ENCODE measurements at places on chromosomes 7 and 10.

GRCh38 chr10:117078168-117078837 lies 59.8 kb downstream of the VAX1 start:
- DNase-seq, result no peak

DNA sequence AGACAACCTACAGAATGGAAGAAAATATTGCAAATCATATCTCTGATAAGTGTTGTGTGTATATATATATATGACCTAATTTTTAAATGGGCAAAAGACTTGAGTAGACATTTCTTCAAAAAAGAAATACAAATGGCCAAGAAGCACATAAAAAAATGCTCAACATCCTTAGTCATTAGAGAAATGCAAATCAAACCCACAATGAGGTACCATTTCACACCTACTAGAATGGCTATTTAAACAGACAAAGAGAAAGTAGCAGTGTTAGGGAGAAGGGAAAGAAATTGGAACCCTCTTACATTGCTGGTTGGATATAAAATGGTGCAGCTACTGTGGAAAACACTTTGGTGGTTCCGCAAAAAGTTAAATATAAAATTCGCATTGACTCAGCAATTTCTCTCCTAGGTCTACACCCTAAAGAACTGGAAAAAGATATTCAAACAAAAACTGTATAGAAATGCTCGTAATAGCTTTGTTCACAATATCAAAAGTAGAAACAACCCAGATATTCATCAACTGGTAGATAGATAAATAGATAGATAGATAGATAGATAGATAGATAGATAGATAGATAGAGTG lies 16.3 kb downstream of the ACSL5 start:
- no peak for DNase-seq

DNA sequence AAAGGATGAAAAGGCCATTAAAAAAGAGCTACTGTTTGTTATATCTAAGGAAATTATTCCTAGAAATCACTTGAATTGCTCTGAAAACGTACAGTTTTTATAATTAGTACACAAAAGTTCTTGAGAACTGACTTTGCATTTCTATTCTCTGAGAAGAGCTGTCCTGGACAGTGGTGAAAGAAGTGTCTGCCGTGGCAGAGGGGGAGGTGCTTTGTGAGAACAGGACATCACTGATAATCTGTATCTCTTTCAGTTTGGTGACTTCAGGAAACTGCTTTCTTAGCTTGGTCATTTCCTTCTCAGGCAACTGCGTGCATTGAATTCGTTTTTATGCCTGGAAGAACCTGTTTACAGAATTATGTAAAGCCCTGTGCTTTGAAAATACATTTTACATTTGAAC lies 52.1 kb downstream of the POLL start:
- no peak for DNase-seq

DNA sequence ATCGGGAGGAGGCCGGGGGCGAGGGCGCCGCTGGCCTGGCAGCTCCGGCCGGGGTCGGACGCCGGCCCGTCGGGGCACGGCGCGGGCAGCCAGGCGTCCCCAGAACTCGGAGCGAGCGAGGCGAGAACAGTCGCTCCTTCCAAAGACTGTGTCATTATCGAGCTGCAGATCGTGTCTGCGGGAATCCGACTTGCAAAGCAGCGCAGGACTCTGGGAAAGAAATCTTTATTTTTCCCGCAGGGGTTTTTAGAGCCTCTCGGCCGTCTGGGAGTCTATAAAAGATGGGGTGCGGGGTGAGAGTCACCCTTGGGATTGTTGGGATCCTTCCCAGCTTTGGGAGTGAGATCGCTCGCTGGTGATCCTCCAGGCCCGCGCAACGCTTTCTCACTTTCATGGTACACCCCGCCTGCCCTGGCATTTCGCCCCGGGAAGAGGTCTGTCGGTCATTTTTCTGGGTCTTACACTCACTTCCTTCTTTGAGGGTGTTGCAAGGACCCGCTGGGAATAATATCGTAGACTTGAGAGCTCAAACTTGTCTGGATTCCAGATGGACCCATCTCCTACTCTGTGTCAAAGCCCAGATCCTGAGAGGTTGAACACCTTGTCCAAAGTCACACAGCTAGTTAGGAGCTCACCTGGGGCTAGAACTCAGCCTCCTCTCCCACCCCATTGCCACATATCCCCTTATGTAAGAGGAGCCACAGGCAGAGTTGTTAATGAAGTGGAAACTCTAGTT lies 1.0 kb downstream of the UBTD1 start:
- no peak for DNase-seq

Data from activated CD4-positive, alpha-beta T cell treated with anti-CD3 and anti-CD28 coated beads for 24 hours (primary cell).